Stimulated activated CD4-positive, alpha-beta T cell treated with anti-CD3 and anti-CD28 coated beads, Interleukin-1b, Interleukin-23, amount 100 ng/mL, for 4 hours (primary cell): ENCODE measurements at places on chromosomes 5 and 9.

- DNase-seq: no peak
Measured at GRCh38 chr5:8057769-8058168, 188.8 kb downstream of the MTRR start.

DNA sequence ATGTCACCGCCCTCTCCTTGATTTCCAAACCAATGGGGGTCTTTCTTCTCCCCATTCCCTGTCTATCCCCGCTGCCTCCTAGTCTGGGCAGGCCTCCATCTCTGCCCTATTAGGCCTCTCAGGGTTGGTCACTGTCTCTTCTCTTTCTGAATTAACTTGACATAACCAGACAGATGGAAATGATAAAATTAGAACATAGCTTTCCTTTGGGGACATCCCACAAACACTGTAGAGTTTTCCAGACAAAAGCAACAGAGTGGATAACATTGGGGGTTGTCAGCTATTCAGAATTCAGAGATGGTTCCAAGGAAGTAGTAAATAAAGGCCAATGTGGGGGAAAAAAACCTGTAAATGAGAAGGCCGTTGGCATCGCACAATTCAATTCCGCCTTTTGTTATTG is 24.7 kb downstream of the LHX6 start:
- DNase-seq: no peak

DNA sequence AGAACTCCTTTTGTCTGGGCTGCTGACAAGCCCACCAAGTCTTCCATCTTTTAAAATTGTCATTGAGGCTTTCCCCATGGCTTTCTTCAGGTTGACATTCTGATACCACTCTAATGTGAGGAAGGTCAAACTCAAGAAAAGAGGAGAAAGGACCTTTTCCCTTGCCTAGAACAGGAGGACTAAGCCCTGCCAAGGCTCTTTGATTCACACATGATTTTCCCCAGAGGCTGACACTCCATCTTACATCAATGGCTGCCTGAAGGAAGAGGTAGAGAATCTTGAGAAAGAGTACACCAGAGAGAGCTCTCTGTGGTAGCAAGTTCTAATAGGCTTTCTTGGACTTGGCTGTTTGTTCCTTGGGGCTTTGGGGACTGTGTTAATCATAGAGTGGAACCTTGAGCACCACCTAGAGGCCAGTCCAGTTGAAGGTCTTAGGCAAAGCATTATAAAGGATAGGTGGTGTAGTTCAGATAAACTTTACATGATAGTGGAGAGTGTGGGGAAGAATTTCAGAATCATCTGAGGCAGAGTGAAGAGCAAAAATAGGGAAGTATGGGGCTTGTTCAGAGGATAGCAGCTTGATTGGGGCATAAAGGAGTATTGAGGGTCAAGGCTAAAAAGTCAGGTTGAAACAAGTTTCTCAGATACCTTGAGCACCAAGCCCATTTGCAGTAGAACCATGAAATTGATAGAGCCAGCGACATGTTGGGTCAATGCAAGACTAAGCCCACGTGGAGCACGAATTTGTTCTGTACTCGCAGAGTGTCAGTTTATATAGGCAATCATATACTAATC is 36.7 kb downstream of the NDFIP1 start:
- peak; percentile 17 for DNase-seq

GRCh38 chr9:36438536-36439236 is 38.6 kb upstream of the RNF38 start:
- DNase-seq: no peak

DNA sequence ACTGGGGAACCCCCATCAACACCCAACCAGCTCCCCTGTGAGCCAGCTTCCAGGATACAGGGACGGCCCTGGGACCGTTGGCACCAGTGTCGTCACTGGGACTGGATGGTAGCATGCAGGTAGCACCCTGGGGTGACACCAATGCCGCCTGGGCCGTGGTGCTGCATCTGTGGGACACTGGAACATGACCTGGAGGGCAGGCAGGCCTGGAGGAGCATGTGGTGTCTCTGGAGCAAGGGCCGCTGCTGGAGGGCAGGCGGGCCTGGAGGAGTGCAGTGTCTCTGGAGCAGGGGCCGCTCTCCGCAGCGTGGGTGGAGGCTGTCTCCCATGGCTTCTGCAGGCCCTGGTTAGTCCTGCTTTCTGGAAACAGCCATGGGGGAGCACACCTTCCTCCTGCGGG is 13.1 kb downstream of the LPCAT1 start:
- DNase-seq: no peak

GRCh38 chr5:39547553-39548154 is 122.9 kb upstream of the DAB2 start:
- DNase-seq: peak; percentile 5

DNA sequence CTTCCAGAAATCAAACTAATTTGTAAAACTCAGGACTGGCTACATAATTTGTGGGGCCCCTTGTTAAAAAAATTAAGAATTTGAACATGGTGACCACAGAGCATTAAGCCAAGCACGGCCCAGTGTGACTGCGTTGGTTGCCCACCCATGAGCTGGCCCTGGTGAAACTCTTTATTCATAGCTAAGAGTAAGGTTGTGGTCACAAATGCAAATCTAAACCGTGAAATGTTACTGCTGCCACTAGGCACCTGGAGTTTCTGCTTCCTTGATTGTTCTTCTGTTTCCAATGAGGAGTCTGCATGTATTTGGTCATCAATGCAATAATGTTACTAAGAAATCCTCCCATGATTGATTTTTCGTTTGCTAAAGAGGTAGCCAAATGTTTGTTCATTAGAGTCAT is 4.2 kb downstream of the GCNT1 start:
- no peak for DNase-seq

DNA sequence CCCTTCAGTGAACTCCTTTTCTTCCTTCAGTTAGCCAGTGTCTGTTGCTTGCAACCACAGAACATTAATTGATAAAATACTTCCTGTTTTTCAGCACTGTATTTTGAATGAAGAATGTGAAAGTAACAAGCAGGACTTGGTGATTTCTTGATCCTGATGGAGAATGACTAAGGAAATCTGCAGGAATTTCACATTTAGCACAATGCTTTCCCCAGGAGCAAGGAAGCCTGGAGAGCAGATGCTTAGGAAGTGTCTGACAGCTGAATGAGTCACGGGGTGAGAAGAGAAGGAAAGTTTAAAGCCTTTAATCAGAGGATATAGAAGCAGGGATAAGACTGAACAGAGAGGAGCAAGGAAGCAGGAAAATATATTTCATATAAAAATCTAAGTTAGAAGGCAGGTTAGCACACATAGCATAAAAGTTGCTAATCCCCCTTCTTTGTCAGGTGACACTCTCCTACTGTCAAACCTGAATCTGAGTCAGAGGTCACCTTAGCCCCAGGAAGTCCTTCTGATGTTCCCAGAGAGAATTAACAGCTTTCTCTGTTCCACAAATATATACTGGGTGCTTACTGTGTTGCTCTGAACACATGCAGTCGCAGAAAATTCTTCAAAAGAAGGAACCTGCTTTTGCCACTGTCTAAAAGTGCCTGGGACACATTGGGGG is 59.7 kb downstream of the GNA14 start:
- no peak for DNase-seq

DNA sequence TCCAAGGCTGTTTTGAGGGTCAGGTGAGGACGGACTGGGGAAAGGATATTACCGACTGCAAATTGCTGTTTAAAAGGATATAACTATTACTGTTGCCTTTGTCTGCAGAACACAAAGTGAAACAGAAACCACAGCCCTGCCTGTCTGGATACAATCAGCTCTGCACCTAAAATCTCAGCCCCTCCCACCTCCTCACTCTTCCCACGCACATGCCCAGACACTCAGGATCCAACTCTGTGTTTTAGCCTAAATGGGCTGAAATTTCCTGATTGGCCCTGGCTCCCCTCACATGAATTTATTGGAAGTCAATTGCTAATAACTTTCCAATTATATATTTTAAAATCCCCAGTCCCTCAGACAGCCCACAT is 176.3 kb upstream of the PPP1R26 start:
- no peak for DNase-seq

DNA sequence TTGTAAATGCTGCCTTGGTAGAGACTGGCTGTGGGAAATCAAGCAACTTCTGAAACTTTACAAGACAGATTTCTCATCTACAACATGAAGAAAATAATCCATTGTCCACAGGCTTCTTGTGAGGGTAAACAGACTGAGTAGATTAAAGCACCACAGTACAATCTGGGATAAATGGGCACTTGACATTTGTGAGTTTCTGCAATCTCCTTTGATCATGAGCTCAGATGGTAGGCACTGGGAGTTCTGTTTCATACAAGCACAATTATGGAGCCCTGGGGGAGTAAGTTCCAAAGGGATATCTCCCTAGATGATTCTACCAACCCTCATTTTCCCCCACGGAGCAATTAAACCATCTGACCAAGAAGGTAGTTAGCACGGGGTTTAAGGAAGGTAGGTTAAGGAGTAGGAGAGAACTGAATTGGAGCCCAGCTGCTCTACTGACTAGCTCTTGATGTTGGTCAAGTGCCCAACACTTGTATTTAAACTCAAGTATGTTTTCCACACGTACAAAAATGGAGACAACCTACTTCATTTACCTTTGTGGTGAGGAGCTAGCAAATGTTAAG is 479.5 kb upstream of the TNC start:
- no peak for DNase-seq

DNA sequence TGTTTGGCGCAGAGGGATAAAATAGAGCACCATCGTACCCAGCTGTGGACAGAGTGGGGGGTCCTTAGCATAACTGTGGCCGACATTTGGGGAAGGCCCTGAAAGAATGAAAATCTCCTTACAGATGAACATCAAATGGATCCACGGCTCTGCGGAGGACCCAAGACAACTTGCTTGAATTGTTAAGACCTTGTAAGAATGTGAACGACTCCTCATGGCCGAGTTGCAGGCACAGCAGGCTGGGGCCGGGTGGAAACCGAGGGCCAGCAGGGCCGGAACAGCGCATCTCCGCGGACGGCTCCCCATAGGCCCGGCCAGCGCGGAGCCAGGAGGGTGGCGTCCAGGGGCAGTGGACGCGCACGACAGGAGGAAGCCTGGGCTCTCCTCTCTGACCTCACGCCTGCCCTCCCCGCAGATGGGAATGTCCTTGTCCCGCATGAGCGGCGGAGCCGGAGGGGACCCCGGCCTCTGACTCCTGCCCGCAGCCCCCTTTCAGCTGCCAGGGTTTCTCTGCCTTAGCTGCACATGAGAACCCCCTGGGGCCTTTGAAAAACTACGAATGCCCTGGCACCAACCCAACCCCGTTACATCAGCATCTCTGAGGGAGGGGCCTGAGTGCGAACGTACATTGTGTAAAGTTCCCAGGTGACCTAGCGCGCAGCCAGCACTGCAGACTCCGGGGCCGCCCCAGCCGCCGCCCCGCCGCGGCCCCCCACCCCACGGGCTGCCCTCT is 36.2 kb upstream of the PTCH1 start:
- peak; percentile 5 for DNase-seq

- DNase-seq: no peak
Measured at GRCh38 chr5:137731176-137731575, 4.7 kb downstream of the KLHL3 start.

DNA sequence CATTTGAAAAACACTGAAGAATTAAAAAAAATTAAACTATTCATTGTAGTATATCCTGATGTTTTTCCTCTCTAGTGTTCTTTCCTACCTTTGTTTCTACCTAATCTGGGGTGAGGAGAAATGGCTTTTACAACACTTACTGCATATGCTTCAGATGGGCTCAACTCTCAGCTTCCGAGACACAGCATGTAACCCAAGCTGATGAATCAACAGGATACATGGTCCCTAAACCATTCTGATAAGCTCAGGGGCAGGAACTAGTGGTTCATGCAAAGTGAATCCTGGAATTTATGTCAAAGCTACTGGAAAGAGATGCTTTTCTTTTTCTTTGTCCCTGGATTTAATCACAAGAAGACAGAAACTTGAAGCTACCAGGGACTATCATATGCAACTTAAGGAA is 672.5 kb upstream of the RORB start:
- DNase-seq: no peak

DNA sequence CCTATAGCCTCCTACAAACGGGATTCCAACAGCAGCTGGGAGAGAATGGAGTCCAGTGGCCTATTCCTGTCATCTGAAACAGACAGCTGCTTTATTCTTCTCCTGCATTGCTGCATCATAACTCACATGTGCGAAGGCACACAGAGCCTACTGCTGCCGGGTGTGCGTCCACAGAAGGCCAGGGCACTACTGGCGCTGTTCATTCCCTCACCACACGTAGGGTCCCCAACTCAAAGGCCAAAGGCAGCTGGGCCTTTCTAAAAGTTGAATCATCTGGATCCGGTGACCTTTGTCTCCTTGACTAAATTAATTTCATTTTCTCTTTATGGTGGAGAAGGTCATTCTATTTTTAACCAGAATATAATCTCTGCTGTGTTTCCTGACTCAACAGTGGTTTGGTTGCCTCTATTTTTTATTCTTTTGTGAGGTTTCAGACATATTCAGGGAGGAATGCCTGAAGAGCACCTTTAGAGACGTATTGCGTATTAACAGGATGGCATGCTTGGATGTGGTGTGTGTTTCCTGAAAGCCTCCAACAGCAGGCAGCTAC is 10.8 kb upstream of the SPATA24 start:
- no peak for DNase-seq

- DNase-seq: no peak
Measured at GRCh38 chr5:37769108-37769507, 70.7 kb downstream of the GDNF start.

- no peak for DNase-seq
Measured at GRCh38 chr9:106920701-106921283, 57.8 kb downstream of the ZNF462 start.

GRCh38 chr5:36573438-36573837 is 33.0 kb upstream of the SLC1A3 start:
- no peak for DNase-seq

GRCh38 chr9:124784509-124784908 is 7.6 kb downstream of the OLFML2A start:
- DNase-seq: no peak

DNA sequence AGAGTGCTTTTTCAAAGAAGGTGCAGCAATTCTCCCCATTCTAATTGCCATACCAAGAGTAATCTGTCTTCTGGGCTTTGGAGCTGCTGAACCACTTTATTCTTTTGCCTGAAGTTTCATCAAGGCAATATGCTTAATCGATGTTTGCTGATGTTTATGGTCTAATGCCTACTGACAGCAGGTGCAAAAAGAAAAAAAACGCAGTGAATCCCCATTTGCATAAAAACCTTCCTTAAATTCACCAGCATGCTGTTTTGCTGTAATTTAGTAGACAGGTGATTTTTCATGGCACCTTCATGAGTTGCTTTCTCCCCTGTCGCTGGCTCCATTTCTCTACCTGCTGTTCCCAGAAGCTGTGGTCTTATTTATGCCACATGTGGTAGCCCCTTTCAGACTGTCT is 83.1 kb upstream of the MAST4 start:
- DNase-seq: no peak

GRCh38 chr5:143880178-143880577 is 68.2 kb downstream of the HMHB1 start:
- no peak for DNase-seq

DNA sequence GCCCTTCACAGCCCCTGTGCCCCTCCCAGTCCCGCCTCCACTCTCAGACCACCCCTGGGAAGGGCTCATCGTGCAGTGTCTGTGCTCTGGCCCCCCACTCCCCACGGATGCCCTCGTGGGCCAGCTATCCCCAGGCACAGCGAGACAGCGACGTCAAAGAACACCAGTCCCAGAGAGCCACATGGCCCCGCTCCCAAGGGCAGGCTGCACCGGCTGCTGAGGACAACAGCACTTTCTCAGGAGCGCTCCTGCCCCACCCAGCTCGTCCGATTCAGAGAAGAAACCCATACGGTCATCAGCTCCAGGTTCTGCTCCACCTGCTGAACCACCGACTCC is 4.8 kb upstream of the SNAPC4 start:
- DNase-seq: no peak
